M059J (cell line): ENCODE measurements at places on chromosomes 3 and 15.

DNA sequence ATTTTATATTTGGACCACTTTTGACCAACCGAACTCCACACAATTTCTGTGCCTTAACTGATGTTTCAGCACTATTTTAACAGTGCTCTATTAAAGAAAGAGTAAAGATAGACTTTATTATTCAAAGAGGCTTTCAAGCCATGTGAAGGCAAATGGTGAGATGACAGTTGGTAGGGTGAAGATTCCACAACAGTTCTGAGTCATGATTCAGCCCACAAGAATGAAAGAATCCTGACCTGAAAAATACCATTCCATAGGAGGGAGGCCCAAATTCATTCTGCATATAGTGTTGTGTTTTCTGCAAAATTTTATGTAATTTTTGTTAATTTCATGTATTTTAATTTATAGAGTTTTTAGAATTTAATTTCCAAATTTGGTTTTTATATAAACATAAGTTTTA, 135.6 kb upstream of the STAC start:
- peak; percentile 68 for DNase-seq

DNA sequence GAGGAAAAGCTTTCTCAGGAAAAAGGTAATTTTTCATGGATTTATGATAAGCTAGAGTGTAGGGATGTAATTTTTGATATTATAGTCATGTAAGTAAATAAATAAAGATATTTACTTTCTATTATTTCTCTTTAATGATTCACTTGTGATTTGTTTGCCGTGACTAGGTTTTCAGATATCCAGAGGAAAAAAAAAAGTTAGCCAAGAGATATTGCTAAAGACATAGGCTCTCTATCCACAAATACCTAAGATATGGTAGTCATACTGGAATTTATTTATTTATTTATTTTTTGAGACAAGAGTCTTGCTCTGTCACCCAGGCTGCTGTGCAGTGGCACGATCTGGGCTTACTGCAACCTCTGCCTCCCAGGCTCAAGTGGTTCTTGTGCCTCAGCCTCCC, 59.9 kb downstream of the AP4E1 start:
- DNase-seq = no peak

- no peak for DNase-seq
Measured at GRCh38 chr15:85934691-85935090, 140.0 kb upstream of the KLHL25 start.

DNA sequence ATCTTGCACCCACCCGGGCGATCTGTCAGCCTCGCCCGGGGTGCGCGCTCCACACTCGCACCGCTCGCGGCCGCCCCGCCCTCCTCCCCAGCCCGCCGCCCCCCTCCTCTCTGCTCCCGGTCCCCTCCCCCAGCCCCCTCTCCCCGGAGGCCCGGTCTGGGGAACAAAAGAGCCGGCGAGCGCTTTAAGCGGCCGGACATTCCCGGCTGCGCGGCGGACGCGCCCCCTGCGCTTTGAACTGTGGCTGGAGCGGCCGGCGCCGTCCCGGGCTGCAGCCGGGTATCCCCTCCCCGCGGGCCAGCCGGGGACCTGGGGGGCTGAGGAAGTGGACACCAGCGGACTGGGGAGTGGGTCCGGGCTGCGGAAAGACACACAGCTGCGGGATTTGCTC, at the start of gene IGDCC3:
Gene IGDCC3 (minus strand): TSS at position 27 of the 391 bp plus-strand sequence. CDS start 214 bp downstream, outside the sequence.
- DNase-seq = no peak

DNA sequence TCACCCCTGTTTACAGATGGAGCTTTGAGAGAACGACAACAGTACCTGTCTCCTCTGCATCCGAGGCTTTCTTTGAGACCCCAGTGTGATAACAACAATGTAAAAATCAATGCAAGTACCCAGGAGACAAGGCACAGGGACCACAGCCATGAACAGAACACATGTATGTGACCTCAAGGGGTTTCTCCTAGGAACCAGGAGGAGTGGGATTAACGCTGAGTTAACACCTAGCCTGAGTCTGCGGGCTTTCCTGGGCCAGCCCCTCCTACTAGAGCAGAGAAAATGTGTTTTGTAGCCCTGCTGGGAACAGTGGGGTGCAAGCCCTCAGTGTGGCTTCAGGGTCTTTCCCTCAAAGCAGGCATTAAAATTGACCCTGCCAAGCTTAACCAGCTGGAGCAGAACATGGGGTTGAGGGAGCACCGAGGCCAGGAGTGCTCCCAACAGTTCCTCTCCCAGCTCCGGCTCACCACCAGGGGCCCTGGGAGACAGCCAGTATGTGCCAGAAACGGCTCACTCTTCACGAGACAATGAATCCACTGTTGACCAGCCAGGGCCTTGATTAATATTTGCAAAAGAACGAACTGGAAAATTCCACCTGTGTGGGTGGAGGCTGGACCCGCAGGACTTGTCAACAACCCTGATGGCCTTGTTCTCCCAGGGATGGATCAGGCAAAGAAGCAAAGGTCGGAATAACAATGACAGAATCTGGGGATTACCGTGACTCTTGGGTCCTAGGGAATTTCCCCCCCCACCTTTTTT, 3.6 kb downstream of the CHDH start:
- peak; percentile 12 for DNase-seq

DNA sequence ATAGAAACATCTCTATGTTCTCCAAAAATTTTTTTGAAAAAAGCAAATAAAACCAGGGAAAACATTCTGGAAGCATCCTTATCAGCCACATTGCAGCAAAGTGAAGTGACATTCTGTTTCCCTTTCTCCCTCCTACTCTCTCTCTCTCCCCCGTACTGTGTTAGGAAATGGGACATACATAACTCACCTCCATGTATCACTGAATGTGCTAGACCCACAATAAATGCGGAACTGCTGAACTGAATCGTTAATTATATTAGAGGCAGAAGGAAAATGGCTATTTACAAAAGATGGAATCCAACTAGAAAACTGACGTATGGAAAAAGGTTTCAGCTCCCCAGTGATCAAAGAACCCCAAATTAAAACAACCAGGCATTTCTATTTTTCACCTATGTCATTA, 129.8 kb downstream of the MINAR1 start:
- no peak for DNase-seq

DNA sequence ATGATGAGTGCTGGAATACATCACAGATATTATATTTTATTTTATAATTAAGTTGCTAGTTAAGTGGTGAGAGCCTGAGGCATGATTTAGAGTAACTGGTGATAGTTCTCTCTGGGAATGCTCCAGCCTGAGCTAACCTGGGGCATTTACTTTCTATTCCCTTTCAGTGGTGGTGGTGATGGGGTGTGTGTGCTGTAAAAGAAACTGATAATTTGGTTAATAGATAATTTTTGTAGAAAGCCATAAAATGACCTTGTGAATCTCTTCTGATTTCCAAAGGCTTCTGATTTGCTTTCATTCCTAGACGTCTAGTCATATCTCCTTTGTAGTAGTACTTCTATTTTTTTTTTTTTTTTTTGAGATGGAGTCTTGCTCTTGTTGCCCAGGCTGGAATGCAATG, 46.8 kb upstream of the DPPA4 start:
- no peak for DNase-seq

GRCh38 chr3:106117490-106117858, 248.7 kb upstream of the CBLB start:
- no peak for DNase-seq

DNA sequence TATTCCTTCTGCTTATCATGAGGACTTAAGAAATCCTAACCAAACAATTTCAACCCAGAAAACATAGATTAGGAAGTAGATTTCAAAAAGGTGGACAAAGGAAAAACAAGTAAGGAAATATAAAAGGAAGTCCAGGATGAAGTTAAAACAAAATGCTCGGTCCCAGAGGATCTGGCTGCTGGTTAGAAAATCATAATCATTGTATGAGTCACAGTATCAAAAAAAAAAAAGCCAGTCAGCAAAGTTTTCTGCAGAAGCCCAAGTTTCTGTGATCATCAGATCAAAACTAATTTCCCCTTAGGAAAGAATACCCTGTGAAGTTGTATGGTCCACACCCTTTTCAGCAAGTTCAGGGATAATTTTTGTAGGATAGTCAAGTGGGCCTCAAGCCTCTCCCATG, 43.0 kb upstream of the LRTM1 start:
- peak; percentile 48 for DNase-seq

DNA sequence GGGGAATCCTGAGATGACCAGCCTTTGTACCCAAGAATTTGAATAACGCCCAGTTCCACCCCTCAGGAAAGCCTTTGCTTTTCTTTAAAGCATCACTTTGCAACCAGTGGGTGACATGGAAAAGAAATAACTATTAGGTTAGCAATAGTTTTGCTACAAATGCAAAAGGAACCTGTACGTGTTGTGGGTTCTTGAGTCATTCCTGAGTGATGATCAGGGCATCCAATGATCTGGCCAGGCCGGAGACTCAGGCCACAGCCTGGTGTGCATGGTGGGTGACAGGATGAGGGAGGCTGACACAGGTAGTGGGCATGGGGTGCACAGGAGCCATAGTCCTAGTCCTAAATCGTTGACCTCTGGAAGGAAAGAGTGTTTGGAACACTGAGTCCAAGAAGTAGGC, 321.4 kb upstream of the IL12A start:
- DNase-seq = peak; percentile 70

DNA sequence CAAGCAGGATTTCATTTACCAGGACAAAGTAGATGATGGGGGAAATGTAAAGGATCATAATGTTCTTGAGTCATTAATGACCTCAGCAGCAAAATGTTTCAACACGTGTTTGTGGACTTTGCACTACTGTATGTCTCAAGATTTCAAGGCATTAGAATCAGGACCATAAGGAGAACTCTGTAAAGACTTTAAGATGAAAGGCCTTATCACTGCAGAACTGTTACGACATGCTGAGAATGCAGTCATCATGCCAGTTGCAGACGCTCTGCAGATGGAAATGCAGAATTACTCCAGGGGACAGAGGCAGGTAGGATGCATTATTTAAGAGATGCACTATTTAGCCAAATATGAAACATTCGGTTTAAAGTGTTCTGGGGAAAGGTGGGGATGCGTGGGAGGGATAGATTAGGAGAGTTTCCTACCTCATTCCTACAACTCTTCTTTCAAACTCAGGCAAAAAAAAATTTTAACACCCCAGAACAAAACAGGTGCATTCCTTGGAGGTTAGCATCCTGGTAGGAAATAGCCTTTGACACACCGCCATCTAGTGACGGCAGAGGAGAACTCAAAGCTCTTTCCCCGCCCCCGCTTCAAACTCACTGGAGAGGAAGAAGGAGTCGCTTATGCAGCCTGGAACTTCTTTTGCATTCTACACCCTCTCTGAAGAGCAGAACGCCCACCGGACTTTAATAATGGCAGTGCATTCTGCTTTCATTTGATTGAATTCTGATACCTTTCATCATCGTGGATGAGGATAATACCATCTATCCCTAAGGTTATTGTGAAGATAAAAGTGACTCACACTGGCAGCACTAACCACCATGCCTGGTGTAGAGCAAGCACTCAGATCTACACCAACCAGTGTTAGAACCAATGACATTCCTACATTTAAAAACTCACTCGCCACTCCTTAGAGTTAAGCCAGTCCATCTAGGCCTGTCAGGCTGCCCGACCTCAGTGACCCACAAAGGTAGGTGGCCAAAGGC, 43.1 kb upstream of the TOPAZ1 start:
- DNase-seq = peak; percentile 71

DNA sequence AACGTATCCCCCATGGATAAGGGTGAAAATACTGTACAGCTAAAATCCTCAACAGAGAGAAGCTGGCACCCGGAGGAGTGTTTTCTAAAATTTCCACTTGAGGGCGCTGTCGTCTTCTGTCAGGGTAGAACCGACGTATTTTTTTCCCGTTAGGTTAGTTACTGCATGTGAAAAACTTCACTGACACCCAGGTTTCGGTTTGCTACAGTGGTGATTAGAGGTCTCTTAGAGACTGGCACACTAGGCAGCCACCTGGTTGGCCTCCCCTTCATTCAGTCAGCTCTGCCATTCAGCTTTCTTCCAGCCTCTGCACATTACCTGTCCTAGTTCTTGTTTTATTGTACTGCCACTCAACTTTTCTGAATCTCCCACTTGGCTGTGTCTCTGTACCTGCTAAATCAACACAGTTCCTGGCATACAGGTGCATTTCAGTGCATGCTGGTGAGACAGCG, 18.4 kb downstream of the CCK start:
- peak; percentile 45 for DNase-seq

DNA sequence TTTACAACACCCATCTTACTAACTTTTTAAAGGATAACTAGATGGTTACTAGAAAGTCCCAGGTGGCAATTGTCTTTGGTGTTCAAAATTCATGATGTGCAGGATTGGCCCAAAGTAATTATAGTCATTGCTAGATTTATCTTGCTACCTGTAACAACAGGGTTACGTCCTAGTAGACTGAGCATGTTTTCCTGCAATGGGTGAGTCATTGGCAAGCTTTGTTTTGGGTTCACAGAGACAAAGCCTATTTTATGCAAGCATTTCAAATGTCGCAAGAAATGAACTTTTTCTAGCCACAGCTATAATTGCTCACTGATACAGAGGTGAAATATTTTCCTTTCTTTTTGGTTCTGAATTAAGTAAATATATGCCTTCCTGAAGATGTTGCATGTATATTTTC, 267.6 kb downstream of the AGBL1 start:
- no peak for DNase-seq

DNA sequence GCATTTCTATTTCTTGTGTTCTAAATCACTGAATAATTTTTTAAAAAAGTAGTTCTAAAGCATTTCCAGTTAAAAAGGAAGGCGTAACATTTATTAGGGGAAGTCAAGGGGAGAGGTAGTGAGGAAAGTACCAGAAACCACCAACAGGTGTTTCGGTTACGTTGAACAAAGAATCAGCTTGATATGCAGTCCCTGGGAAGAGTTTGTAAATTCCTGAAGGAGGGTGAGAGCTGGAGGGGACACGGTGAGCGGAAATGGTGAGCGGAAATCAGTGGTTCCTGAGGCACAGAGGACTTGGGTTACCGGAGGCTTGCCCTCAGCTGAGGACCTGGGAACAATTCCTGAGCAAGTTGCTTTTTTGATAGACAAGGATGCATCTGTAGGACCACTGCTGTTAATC, 17.8 kb downstream of the MAP2K1 start:
- DNase-seq = no peak

DNA sequence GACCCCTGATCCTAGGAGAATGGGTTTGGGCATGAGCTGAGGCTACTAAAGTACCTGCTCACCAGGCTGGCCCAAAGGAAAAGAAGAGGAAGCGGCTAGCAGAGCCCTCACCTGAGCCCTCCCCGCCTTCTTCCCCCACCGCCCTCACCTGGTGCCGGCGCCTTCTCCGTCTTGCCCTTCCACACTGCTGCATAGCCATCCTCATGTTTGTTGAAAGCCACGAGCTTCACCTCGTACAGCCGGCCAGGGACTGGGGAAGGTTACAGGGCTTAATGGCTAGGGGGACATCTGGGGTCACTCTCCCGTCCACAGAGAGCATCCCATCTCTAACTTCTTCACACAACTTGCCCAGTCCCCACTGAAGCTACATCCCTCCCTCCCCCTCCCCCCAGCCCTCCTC, 13.9 kb upstream of the IGDCC3 start:
- DNase-seq = no peak

DNA sequence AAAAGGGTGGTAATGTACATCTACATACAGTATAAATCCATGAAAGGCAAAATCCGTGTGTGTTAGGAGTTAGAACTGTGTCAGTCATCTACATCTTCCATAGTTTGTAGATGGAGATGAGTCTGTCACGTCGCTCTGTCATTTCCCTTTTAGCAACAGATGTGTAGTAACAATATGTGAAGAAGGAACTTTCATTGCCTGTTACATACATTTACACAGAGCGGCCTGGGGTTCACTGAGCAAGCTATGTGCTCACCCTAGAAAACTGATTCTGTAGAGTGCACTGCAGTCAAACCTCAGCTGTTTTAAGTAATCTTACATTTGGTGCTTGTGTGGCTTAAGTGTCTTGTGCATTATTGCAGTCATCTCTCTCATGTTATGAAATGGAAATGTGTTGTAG, 41.6 kb upstream of the AP3B2 start:
- no peak for DNase-seq
